ENCODE measurements at places on chromosomes 16 and 17.

GRCh38 chr16:83552228-83552627, 255.6 kb upstream of the HSBP1 start:
- no peak for DNase-seq

GRCh38 chr16:88867581-88868246, 1.3 kb upstream of the PABPN1L start:
- DNase-seq = no peak

DNA sequence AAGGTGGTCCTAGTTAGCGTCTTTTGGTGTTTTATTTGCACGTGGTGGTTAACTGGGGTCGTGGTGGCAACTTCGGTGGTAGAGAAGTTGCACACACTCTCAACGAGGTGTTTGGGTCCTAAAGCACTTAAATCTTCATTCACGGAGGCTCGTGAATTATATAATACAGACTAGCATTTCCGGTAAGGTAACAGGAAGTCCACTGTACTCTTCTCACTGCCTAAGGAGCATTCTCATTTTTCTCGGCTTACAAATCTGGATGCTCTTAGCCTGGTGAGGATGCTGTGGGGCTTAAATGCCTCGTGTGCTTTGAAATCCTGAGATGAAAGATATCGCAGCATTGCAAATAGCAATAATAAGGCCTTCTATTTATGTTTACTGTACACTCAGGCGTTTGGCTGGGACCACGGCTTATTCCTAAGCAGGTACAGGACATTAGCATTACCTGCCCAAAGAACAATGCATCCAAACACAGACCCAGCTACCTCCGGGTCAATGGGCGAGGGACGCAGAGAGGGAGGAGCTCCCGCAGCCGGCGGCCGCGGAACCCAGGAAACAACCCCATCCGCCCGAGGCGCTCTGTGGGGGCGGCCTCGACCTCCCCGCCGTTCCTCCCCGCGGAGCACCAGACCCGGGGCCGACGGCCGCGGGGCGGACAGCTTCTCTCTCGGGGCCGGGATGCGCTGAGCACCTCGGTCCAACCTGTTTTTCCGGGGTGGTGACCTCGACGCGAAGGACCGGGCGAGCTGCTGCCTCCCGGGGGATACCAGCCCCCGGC, 856 bp downstream of the DNAJA2 start:
- no peak for DNase-seq

GRCh38 chr16:25257956-25258860, 563 bp upstream of the ZKSCAN2 start:
- peak; percentile 40 for DNase-seq

GRCh38 chr17:40605306-40605705, 40.0 kb upstream of the CCR7 start:
- DNase-seq = peak; percentile 58

DNA sequence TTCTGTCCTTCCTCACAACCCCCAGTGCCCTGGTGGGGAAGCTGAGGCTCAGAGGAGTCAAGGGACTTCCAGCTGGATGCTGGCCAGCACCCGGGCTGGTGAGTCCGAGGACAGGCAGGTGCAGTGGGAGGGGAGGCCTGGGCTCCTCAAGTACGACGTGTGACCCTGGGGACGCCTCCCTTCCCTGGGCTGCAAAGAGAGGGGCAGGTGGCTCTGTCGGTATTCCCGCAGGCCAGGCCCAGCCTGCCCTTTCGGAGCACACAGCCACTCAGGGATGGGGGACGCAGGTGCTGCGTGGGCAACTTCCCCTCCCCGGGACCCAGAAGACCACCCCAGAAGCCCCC, 33.1 kb upstream of the PVALEF start:
- DNase-seq = no peak

DNA sequence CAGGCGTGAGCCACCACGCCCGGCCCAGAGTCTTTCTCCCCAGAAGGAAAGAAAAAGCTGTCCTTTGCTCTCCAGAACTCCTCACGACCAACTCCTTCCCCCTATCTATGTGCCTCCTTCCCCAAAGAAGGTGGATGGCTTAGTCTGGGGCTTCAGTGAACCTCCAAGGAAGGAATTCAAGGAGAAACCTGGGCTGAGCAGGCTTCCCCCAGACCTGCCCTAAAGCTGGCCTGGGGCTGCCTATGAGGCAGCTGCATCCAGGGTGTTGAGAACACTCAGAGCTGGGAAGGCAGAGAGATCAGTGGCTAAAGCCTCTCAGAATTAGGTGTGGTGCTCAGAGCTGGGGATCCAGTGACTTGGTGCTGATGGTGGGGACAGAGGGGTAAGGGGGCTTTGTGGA, 3.8 kb downstream of the ACSF2 start:
- no peak for DNase-seq

- DNase-seq = no peak
Measured at GRCh38 chr17:5210091-5210490, 18.4 kb upstream of the ZNF594 start.

DNA sequence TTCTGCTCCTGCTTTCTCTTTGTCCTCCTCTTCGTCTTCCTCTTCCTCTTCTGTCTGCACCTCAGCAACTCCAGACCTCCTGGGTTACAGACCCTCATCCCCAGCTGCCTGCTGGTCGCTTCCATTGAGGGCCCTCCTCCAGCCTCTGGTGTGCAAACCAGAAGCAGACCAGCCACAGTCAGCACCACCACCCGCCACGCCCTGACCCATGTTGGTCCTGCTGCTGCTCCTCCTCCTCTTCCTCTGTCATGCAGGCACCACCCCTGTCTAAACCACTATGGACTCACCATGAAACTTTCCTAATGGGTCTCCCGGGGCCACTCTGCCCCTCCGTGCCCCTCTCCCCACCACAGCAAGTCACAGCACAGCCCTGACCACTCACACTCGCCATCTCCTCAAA, 11.4 kb upstream of the OGFOD3 start:
- DNase-seq = no peak

GRCh38 chr17:80920441-80920840, 71.2 kb upstream of the CHMP6 start:
- DNase-seq = no peak

DNA sequence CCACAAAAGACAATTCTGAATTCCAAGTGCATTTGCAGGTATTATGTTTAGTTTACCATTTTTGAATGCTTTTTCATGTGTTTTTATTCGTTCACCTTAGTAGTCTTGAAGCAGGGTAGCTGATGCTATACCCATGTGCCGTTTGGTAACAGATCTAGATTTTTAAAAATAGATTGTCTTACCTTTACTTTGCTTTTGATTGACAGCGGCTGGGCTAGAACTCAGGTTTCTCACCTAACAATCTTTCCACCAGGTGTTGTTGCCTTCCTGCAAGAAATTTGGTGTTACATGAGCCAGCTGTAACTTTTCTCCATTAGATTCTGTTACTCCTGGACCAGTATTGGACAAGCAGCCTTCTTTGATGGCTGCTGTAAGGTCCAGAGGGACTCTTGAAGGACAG, 1.5 kb upstream of the FTSJ3 start:
- no peak for DNase-seq

DNA sequence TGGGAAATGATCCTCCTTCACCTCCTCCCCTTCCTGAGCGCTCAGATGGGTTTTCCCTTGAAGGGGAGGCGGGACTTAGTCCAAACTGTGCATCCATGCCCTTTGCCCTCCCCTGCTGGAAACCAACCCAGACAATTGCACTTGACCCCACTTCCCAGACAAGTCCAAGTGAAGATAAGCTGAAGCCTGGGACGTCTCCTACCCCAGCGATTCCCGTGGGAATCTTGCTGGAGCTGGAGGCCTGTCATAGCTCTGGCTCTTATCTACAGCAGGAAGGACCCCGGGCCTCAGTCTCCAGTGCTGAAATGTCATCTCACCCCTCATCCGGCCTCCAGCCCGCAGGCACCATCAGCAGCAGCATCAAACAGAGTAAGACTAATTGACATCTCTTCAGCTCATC, 6.5 kb upstream of the NGFR start:
- DNase-seq = no peak

- no peak for DNase-seq
Measured at GRCh38 chr16:55367301-55367811, 43.4 kb downstream of the IRX6 start.

DNA sequence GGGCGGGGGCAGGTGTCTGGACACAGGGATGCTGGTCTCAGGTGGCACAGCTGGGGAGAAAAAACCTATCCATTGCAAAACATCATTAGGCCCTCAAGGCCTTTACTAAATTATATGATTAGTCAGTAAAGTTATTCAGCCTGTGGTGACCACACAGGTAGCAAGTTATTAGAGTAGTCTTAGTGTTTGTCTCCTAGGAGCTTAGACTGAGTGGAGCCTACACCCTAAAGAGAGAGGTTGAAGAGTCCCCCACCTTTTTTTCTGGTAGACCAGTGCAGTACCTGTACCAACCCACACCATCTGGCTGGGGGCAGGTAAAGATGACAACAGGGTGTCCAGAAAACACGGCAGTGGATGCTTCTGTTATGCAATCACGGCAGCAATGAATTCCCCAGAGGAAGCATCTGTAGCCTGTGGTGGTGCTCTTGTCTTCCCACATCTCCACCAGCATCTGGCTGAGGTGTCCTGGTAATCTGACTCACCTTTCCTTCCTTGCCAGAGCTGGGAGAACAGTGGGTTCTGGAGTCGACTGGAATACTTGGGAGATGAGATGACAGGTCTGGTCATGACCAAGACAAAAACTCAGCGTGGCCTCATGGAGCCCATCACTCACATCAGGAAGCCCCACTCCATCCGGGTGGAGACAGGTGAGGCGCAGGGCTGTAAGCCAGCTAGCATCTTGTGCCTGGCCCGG, 11.0 kb downstream of the MYCBPAP start:
- DNase-seq = no peak

- peak; percentile 35 for DNase-seq
Measured at GRCh38 chr16:58755989-58756649, 22.0 kb upstream of the GOT2 start.

- DNase-seq = no peak
Measured at GRCh38 chr17:72702998-72703397, 389.5 kb downstream of the SLC39A11 start.

DNA sequence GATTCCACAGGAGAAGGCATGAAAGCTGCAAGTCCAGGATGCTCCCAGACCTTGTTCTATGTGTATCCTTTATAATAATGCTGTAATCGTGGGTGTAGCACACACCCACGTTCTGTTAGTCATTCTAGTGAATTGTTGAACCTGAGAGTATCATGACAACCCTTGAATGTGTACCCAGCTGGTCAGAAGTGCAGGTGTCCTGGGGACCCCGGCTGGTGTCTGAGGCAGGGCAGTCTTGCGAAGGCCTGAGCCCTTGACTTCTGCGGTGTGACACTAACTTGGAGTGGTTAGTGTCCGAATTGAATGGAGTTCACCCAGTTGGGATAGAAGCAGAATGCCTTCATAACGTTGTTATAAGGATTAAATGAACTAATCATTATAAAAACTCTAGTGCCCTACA, 218.0 kb upstream of the TNRC6C start:
- DNase-seq = no peak

- DNase-seq = no peak
Measured at GRCh38 chr17:37458805-37459204, 30.9 kb upstream of the DUSP14 start.

DNA sequence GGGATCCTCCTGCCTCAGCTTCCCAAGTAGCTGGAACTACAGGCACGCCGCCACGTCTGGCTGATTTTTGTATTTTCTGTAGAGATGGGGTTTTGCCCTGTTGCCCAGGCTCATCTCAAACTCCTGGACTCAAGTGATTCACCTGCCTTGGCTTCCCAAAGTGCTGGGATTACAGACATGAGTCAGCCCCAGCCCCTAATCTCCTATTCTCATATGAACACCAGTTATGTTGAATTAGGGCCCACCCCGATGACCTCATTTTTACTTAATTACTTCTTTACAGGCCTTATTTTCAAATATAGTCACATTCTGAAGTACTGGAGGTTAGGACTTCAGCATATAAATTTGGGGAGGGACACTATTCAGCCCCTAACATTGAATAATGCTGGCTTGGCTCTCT, 49.2 kb downstream of the ZNRF1 start:
- DNase-seq = no peak

GRCh38 chr16:11980136-11980844, 3.8 kb downstream of the SNX29 start:
- no peak for DNase-seq

DNA sequence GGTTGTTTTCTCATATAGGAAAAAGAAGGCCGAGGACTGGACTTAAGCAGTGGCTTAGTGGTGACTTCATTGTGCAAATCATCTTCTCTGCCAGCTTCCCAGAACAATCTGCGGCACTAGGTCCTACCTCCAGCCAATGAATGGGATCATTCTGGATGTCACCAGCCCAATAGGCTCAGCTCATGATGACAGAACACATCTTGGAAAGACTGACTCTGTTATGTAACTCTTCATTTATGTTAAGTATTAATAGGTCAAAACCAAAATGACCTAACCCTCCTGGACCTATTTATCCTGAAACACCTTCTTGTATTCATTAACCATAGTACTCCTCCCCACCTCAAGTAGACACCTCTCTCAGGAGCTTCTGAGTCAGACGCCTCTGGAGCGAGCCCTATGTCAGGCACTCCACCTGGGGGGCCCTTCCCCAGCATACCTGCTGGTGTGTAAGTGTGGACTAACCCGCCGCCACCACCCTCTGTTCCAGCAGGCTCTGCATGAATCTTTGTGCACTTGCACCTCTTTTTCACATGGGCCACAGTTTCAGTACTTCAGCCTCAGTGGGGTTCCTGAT, 7.2 kb downstream of the ARL2BP start:
- no peak for DNase-seq

GRCh38 chr17:81386646-81387099, 8.6 kb upstream of the BAHCC1 start:
- DNase-seq = no peak

- no peak for DNase-seq
Measured at GRCh38 chr17:58995247-58995940, 111.3 kb downstream of the TRIM37 start.

- DNase-seq = no peak
Measured at GRCh38 chr16:1775006-1775845, 2.3 kb upstream of the MRPS34 start.

- DNase-seq = no peak
Measured at GRCh38 chr16:77925531-77925930, 96.8 kb upstream of the CLEC3A start.

DNA sequence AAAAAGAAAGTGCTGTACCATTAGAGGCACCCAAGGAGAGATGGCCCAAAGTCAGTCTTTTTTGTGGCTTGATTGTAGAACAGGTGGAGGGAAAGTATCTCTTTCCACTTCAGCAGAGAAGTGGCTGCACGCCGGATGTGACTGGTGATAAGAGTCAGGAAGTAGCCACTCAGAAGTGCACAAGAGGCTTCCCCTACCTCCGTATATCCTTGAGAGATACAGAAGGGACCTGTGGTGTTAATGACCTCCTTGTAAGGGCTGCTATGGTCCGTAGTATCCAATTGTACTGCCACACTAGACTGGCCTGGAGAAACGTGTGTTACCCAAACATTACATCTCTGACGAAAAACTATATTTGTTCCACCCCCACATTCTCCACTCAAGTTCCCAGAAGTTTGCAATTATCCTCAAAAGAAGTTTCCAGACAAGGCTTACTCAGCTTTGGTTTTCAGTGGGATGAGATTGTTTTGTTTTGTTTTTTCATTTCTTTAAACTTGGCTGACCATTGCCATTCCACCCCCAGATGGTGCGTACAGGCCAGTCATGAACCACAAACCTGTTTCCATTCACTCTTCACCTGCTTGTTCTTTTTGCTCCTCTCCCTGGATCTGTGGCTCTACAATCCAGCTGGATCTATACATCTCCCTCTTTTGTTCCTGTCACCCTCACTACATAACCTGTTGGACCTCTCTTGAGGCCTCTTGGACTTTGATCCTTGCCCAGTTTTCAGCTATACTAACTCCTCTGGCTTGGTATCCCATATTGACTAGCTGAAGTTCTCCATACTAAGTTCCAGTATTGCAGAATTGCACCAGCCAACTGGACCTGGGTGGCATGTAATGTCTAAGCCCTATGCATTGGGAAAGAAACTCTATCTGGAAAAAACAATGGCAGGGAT, 20.7 kb upstream of the MED13 start:
- DNase-seq = no peak

- no peak for DNase-seq
Measured at GRCh38 chr17:4097165-4097960, 45.5 kb downstream of the ZZEF1 start.

All from activated CD8-positive, alpha-beta memory T cell treated with anti-CD3 and anti-CD28 coated beads for 1 hour (primary cell).